Tibial nerve (tissue), 4 donors: ENCODE measurements at places on chromosomes 7 and 10. TPM values are rescaled to one million over a fixed set of nuclear protein-coding genes. Genes with fewer than 3 reads are reported as not detected.

GRCh38 chr7:28222636-28223035 lies 42.0 kb upstream of the JAZF1 start:
- DNase-seq = no peak

GRCh38 chr10:110511734-110512449 lies 14.2 kb downstream of the DUSP5 start:
- no peak for DNase-seq

GRCh38 chr7:50308532-50309385 lies 4.2 kb downstream of the IKZF1 start:
- no peak for DNase-seq

- no peak for DNase-seq
Observed at GRCh38 chr7:45937301-45937700, 16.2 kb upstream of the IGFBP3 start.

GRCh38 chr10:99709480-99710229 lies 22.3 kb downstream of the COX15 start:
- DNase-seq = no peak

Gene CCDC3
- total RNA-seq = 156 TPM

Gene PCDH15
- not detected for total RNA-seq

GRCh38 chr7:96675548-96675947 lies 34.1 kb downstream of the SEM1 start:
- no peak for DNase-seq
